IMR-90 (cell line): ENCODE measurements at places on chromosomes 1 and 21. TPM values are rescaled to one million over a fixed set of nuclear protein-coding genes. Genes with fewer than 3 reads are reported as not detected.

DNA sequence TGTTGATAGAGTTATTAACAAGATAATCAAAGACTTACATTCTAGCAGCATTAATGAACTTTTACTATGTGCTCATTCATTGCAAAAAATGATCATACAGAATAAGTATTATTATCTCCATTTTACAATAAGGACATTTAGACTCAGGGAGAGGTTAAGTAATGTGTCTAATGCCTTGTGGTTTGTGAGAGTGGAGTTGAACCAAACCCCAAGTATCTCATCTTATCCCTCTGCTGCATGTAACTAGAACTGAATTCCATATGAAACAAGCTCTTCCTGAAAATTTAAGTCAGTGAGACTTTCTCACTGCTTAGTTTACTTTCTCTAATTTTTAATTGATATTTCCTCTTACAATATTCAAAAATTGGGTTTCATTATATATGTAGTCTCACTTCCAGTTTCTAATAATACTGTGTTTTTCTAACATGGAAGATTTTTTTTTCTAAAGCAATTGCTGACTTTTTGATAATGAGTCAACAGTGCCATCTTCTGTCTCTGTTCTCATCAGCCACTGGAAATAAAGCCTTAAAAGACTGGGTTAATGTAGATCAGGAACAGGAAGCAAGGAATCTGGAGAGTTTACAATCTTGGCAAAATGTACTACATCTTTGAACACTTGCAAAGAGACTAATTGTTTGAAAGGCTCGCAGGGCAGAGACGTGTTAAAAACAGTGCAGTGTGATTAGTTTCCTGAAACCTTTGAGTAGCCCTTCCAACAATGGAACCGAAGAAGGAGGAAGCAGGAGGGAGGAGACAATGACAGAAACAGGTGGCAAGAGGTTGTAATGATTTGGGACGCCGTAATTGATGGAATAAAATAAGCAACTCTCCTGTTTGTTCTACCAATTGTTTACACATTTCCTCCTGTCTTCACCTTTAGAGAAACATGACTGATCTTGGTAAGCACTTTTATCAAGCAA lies 567.6 kb downstream of the MRPL39 start:
- DNase-seq = peak; percentile 5

Gene CHAF1B
- total RNA-seq = 4.5 and 4.7 TPM in 2 replicates

GRCh38 chr1:42765269-42765668 lies 1.6 kb downstream of the P3H1 start:
- no peak for DNase-seq

Gene PRR9
- total RNA-seq = not detected in 2 replicates

Gene AADACL4
- total RNA-seq = not detected in 2 replicates

DNA sequence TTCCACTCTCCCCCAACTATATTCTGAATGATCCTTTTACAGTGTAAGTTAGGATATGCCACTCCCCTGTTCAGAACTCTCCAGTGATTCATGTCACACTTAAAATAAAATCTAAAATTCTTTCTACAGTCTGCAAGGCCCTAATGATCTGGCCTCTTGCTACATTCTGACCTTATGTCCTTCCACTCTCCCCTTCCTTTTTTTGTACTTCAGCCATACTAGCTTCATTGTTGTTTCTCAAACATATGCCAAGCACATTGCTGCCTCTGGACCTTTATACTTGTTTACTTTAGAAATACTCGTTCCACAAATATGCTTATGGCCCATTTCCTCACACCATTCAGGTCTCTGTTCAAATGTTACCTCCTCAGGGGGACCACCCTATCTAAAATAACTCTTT lies 14.8 kb upstream of the PSMA5 start:
- peak; percentile 43 for DNase-seq
